ENCODE measurements at places on chromosomes 12 and 14. TPM values are rescaled to one million over a fixed set of nuclear protein-coding genes. Genes with fewer than 3 reads are reported as not detected.

C12orf56 gene
- 3.4 TPM for total RNA-seq

RDH16 gene
- total RNA-seq, result 0.16 TPM

ART4 gene
- total RNA-seq, result not detected

ITFG2 gene
- 14.3 TPM for total RNA-seq

ITGB7 gene
- 1.4 TPM for total RNA-seq

LTB4R2 gene
- total RNA-seq, result 2.7 TPM

DPPA3 gene
- not detected for total RNA-seq

TMEM179 gene
- 0.52 TPM for total RNA-seq

VRTN gene
- not detected for total RNA-seq

Measured in bronchial smooth muscle cell (primary cell).